ENCODE measurements at places on chromosomes 2 and 18.
A peak's percentile ranks its signal among the peaks of the same experiment; 100 is the strongest.

DNA sequence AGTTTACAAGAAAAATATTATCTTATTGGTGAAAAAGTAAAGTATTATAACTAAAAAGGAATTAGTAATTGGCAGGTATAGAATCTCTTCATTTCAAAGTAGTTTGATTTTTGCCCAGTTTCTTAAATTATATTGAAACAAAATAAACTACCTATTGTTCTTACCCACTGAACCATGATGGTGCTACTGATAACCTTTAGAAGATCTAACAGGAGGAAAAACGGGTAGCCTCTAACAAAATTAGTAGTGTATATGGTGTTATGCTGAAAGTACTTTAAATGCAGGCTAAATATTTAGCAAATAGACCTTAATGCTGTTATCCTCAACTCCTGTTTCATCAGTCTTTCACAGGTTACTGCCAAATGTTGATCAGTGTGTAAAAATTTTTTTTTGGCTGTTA lies 19.1 kb downstream of the MRPS9 start:
- DNase-seq, result no peak

GRCh38 chr2:210224941-210225672 lies at the start of gene ACADL:
Gene ACADL (minus strand): TSS chr2:210225447. CDS start chr2:210225263, 184 bp downstream.
- DNase-seq, result peak; percentile 26

GRCh38 chr2:18083806-18084205 lies 205.3 kb downstream of the KCNS3 start:
- DNase-seq, result no peak

DNA sequence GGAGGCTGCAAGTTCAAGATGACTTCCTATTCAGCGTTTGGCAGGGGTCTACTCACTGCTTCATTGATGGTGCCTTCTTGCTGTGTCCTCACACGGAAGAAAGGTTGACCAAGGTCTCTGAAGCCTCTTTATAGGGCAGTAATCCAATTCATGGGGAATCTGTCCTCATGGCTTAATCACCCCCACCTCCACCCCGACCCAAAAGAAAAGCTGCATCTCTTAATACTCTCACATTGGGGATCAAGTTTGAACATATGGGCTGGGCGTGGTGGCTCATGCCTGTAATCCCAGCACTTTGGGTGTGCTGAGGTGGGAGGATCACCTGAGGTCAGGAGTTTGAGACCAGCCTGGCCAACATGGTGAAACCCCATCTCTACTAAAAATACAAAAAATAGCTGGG lies 36.4 kb upstream of the HNMT start:
- no peak for DNase-seq

GRCh38 chr2:128090575-128090944 lies 440 bp upstream of the UGGT1 start:
- no peak for DNase-seq

- no peak for DNase-seq
Observed at GRCh38 chr18:3140986-3141639, 78.7 kb downstream of the MYOM1 start.

- peak; percentile 57 for DNase-seq
Observed at GRCh38 chr2:169980643-169981042, 153.4 kb downstream of the UBR3 start.

DNA sequence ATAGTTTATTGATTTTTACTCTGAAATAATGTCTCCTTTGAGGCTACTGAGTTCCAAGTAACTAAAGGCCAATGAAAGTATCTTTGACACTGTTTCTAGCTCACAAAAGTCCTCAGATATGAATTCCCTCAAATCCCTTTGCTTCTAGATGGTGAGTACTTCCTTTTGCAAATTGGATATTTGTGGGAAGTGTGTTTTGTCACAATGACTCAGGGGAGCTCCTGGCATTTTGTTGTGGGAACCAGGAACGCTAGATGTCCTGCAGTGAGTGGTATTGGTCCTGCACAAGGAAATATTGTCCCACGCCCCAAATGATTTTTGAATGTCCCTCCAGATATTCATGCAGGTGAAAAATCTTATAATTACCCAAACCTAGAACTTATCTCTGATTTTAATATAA lies 24.3 kb downstream of the TACR1 start:
- DNase-seq, result no peak

DNA sequence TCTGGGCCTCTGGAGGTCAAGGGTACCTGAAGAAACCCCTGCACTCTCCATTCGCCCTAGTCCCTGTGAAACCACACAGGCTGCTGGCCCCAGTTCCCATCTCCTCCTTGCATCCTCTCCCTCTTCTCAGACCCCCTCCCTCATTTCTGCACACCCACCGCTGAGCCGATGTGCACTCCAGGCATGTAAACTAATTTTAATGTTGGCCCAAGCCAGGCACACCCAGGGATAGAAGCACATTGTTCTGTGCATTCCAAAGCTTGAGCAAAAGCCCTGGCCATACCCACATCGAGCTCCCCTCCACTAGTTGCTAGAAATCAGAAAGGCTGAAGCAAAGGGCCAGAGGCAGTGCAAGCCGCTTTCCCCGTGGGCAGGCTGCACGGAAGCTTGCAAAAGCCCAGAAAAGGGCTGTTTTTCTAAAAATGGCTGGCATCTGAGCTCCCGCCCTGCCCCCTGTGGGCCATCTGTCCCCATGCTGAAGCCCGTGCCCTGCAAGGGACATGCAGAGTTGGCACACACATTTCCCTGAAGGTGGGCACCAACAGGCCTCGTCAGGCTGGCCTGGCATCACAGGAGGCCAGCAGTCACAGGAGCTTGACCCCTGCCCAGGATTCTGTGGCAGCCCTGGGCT lies 181.6 kb downstream of the SMAD7 start:
- no peak for DNase-seq

DNA sequence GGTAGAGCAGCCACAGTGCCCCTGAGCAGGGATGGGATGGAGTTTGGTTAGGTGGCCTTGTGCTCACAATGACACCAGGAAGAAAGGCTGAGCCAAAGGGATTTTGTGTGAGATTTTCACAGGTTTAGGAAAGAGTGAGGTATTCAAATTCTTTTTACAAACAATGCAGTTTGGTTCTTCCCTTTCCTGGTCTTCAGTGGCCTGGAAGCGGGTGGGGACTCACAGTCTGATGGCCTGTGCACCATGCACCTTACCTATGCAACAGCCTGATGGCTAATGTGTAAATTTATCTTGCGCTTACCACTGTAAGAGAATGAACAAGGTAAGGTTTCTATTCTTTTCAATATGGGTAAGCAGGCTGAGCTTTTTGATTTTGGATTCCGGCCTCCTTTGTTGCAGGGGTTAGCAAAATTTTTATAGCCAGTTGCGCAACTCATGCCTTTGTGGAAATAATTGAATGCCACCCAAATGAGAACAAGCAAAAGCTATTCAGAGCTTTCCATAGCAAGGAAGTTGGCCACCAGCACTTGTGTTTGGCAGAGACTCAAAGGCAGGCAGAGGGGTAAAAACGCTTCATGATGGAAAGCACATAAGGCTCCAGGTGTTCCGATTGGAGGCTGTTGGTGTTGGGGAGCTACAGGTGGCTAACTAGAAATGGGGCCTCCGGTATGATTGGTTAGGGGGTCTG lies 23.8 kb upstream of the IL1R2 start:
- peak; percentile 83 for DNase-seq

DNA sequence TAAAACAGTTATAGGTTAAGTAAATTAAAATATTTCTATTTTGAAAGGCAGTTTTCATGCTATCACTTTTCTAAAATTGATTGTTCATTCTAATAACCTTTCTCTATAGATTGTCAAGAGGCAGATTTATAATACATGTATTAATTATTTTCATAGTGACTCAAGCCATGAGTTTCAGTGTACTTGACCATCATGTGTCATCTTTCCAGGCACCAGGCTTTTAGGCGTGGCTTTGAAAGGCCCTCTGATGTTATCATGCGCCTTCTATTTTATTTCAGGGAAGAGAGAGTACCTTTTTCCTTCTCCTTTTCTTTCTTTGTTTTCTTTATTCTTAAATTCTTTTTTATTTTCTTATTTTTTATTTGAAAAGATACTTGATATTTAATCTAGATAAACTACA lies 128.3 kb upstream of the ETAA1 start:
- DNase-seq, result no peak

GRCh38 chr2:59181347-59181746 lies 940.2 kb upstream of the FANCL start:
- DNase-seq, result no peak

DNA sequence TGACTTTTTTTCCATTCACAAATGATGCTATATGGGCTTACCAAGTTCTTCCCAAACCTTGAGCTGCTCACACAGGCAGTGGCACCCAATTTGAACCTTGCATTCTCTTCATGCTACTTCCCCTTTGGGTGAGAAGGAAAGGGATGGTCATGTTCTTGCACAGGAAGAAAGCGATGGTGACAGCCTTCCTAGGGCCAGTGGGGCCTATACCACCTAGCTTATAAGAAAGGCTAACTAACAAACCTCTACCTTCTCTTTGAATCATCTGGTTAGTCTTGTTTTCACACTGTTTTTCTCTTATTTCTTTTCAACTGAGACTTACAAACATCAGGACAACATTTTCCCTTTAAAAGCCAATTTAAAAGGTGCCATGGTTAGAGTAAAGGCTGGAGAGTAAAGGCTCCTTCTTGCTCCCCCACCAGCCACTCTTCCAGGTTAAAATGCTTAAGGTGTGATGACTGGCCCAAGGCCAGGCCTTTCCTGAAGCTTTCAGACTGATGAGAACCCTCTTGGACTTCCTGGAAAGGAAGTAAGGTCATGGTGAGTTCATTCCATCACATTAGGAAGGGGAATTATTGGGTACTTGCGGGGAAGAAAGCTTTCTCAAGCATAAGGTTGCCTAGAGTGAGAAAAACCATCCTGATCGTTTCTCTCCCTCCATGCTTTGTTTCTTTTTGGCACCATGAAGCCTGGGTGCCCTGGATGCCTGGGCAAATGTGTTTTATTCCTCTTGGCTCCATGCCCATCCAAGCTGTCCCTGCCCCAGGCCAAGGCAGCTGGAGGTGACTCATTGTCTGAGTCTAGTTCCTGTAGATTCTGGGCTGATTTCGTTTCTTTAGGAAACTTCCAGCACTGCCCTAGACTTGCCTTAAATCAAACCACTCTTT lies 41.4 kb upstream of the ITGB6 start:
- no peak for DNase-seq

DNA sequence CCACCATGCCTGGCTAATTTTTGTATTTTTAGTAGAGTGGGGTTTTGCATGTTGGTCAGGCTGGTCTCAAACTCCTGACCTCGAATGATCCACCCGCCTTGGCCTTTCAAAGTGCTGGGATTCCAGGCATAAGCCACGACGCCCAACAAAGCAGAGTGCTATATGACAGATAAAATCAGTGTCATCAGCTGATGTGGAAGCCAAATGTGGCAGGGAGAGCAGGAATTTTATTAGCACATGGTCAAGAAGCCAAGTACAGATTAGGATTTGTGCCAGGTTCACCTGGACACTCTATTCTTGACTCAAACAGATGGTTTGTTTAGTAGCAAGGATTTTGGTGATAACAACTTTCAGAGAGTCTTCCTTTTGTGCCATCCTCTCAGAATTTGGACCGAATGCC lies 62.7 kb downstream of the LCLAT1 start:
- no peak for DNase-seq

GRCh38 chr18:35822413-35822812 lies 150.1 kb upstream of the RMP24 start:
- DNase-seq, result no peak

GRCh38 chr2:885230-886071 lies 65.2 kb upstream of the SNTG2 start:
- DNase-seq, result no peak

Data from NB4 (cell line).